ENCODE measurements at places on chromosomes 7 and 10.

DNA sequence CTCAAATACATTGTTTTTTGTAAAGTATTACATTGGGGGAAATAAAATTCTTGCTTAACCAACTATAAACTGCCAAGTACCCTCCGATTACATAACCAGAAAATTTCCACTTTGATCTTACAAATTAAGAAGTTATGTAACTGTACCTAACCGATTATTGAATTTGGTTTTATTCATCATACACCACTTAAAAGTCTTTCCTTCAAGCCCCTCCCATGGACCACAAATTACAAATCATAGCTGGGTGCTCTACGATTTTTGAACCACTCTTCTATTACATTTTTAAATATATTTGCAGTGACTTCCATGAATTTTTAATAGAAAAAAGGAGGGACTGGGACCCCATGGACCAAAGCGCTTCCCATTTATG, 630 bp downstream of the ZNF680 start:
- DNase-seq, result peak; percentile 22

- DNase-seq, result no peak
Measured at GRCh38 chr10:87842220-87842641, 21.1 kb downstream of the KLLN start.

DNA sequence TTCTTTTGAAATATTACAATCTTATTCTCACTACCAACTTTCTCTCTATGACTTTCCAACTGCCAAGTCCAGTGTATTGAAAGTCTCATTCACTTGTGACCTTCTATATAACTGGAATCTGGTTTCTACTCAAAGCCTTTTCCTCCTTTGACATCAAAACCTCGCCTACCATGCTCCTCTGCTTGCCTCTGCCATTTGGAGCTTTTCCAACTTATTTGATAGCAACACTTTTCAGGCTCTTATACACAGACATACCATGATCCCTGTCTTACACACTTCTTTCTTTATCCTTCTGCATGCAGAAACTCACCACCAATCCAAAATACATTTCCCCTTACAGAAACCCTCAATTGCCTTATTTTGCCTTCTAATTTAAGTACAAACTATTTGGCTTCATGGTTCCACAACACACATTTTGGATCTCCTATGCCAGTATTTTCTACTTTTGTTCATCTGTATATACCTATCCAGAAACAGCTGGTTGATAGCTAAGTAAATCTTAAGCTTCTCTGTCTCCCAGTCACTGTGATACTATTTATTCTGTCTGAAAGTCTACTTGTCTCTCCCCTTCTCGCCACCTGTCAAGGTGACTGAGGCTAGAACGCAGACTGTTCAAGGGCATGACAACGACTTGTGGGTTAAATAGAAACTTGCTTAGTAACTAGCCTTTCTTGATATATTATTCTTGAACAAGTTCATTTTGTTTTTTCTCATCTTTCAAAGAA, 22.4 kb downstream of the GNG11 start:
- no peak for DNase-seq

- no peak for DNase-seq
Measured at GRCh38 chr10:33040436-33040835, 82.4 kb upstream of the ITGB1 start.

- peak; percentile 86 for DNase-seq
Measured at GRCh38 chr7:140229591-140230515, 53.1 kb upstream of the KDM7A start.

- no peak for DNase-seq
Measured at GRCh38 chr7:92868683-92869293, 32.4 kb upstream of the CDK6 start.

GRCh38 chr10:8056871-8057331, 2.4 kb downstream of the GATA3 start:
- DNase-seq, result peak; percentile 62

- no peak for DNase-seq
Measured at GRCh38 chr10:110858297-110858934, 13.3 kb upstream of the PDCD4 start.

DNA sequence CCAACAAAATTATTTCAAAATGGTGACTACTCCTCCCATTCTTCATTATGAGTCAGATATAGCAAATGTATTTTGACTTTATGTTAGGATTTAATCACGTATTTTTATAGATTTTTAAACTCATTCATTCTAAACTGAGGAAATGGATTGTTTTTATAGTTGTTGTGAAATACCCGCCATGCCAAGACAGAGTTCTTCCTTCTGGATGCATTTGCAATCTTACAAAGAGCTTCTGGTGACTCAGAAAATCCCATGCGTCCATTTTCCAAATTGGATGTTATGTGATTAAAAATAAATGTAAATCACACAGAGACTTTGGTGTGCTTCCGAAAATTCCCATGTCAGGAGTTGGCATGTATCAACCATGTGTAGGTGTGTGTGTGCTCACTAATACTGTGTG, 179.3 kb downstream of the TRIL start:
- DNase-seq, result no peak

GRCh38 chr10:43347997-43348396, 23.4 kb upstream of the FXYD4 start:
- DNase-seq, result no peak

- no peak for DNase-seq
Measured at GRCh38 chr10:85919491-85920021, 447.0 kb downstream of the GRID1 start.

GRCh38 chr10:86073199-86073977, 293.2 kb downstream of the GRID1 start:
- no peak for DNase-seq

GRCh38 chr7:7989616-7990440, 21.2 kb downstream of the GLCCI1 start:
- DNase-seq, result no peak

- peak; percentile 69 for DNase-seq
Measured at GRCh38 chr10:46028584-46029460, 1.6 kb downstream of the NCOA4 start.

DNA sequence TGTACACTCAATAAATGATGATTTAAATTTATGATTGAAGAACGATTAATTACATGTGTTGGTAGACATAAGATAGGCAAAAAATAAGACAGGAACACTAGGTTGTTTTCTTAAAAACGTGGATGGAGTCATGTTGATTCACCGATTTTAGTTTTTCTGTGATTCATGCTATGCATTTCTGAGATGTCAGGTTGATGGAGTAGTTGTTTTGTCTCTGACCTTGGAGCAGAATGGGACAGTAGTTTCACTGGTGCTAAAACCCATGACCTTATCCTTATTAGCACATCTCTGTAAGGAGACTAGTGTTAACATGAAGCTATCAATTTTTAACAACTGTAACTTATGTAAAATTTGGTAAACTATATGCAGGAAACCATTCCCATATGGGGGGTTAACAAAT, 611.6 kb upstream of the FZD8 start:
- no peak for DNase-seq

- DNase-seq, result peak; percentile 14
Measured at GRCh38 chr10:96333101-96333500, 25.7 kb downstream of the OPALIN start.

- DNase-seq, result no peak
Measured at GRCh38 chr7:81206667-81207360, 288.0 kb upstream of the SEMA3C start.

GRCh38 chr10:125626671-125627070, 56.3 kb downstream of the TEX36 start:
- no peak for DNase-seq

- no peak for DNase-seq
Measured at GRCh38 chr7:25427721-25428120, 199.4 kb upstream of the NPVF start.

DNA sequence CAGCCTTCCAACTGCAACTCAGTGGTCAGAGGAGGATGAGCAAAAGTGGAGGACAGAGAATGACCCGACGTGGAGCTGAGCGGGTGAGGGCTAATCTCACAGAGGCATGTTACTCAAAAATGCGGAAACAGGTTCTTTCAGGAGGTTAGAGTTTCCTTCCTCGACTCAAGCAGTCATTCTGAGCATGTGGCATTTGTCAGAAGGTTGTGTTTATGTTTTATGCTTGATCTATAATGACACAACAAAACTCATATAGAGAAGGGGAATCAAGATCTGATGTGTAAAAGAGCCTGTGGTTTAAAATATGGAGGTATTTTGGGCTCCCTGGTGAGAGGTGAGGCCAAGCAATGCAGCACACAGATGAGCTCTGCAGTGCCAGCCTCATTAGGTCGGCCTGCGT, 311.4 kb downstream of the ADARB2 start:
- DNase-seq, result no peak

DNA sequence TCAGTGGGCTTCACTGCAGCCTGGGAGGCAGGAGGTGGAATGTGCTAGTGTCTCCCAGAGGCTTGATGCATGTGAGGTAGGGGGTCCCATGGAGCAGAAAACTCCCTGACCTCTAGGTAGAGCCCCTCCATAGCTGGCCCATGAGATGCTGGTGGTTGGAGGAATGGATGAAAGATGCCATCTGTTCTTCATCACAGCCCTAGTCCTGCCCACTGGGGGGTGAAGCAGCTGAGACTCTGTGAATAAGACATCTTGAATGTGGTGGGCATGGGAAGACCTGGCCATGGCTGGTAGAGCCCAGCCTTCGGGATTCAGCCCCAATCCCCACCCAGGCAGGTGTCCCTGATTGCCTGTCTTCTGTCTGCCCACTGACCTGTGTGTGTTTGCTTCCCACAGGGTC, 92.5 kb downstream of the COL13A1 start:
- no peak for DNase-seq

DNA sequence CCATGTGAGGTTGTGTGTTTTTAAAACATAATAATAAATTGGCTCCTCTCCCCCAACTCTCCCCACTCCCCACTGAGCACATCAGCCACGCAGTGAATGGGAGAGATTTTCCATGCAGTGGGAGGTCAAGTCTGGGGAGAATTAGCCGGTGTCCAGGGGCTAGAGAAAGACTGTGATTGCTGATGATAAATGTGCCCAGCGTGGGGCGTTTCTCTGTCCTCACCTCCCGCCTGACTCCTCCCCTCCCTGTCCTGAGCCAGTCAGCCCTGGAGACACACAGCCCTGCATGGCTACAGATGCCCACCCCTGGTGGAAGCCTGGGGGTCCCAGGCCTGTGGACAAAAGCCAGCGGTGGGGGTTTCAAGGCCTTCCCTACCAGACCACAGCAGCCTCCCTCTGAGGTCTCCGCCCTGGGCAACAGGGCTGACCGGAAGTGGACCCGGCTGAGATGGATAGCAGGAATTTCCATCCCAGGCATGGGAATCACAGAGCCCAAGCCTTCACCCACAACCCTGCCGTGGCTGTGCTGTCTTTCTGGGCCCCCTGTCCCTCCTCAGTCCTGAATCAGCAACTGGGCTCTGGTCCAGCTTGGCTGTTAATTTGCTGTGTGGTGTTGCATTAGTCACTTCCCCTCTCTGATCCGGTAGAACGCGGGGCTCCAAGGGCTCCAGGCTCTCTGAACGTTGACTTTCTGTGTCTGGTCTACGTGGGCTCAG, 46.8 kb upstream of the SLC29A3 start:
- DNase-seq, result no peak

- DNase-seq, result no peak
Measured at GRCh38 chr7:16986755-16987154, 105.0 kb upstream of the AGR3 start.

DNA sequence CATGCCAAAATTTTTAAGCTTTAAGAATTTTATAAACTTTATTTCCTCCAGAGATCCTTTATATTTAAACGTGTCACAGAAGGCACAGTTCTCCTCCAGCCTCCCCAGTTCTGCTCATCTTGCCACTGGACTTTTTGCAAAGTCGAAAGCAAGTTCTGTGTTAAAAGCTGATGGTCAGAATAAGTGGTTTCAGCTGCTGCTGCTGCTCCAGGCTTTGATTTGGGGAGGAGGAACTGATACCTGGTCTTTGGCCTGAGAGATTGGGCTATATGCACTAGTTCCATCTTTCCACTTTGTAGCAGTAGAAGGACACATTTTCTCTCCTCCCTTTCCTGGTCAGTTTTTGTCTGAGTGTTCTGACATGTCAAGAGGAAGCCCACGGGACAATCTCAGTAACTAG, 435.9 kb upstream of the PHF14 start:
- DNase-seq, result no peak

DNA sequence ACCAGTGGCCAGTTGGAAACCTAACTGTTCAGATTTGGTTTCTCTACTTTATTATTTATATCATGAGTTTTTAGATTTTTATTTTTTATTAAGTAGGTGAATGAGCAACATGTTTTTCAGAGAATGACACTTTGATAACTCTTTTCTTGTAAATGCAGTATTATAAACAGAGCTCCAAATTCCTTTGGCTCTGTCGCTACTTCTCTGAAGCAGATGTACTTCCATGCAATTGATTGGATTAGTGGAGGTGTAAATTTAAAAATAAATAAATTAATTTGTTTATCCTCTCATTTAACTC, 34.3 kb upstream of the ICA1 start:
- DNase-seq, result no peak

DNA sequence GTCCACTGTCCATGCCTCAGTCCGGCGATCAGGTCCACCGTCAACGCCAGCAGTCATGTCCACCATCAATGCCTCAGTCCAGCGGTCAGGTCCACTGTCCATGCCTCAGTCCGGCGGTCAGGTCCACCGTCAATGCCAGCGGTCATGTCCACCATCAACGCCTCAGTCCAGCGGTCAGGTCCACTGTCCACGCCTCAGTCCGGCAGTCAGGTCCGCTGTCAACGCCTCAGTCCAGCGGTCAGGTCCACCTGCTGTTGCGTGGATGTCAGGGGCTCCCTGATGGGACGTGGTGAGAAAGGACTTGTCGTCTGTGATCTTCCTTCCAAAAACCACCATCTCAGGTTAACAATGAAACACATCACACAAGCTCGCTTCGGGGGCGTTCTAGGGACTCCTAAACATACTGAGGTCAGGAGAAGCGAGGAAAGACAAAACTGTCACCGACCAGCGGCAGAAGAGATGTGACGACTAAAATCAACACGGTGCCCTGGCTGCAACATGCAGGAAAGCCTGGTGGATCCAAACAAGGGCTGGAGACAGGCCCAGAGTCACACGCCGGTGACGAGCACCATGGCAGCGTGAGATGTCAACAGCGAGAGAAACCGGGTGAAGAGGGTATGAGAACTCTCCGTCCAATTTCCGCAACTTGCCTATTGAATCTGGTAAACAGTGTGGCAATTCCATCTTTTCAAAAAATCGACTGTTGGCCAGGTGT, 264.2 kb downstream of the MAD1L1 start:
- no peak for DNase-seq

GRCh38 chr7:116753130-116753529, 81.1 kb downstream of the MET start:
- no peak for DNase-seq

GRCh38 chr7:158957921-158958491, 101.6 kb downstream of the DYNC2I1 start:
- DNase-seq, result peak; percentile 44

GRCh38 chr7:47423196-47423595, 158.7 kb downstream of the TNS3 start:
- no peak for DNase-seq

DNA sequence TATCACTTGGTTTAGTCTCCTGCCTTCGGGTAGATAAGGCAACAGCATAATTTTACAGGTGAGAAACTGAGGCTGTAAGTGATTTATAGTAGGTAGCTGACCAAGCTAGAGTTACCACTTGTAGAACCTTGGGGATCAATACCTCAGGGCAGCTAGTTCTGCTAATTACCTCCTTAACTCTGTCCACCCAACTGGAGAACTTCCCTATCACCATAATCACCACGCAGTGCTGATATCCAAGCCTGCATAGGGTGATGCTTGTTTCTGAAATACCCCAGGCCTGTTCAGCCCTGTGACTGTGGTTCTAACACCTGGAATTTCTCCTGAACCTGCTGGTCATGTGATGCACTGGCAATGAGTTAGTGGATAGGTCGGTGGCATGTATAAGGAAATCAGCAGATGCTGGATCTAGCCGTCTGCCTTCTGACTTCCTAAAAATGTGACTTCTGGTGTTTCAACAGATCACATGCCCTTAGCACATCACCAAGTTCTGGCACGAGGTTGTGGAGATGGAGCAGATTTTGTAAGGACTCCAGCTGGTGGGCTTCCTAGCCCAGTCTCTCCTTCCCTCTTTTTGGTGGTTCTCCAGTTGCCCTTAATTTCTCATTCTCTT, 15.3 kb downstream of the PLAU start:
- peak; percentile 28 for DNase-seq

Measured in CD4-positive, alpha-beta T cell treated with Interleukin-1 beta for 1 hour (primary cell).